ENCODE measurements at places on chromosomes 11 and 22. TPM values are rescaled to one million over a fixed set of nuclear protein-coding genes. Genes with fewer than 3 reads are reported as not detected.

GRCh38 chr11:100774859-100775258 lies 87.8 kb downstream of the ARHGAP42 start:
- no peak for DNase-seq

DNA sequence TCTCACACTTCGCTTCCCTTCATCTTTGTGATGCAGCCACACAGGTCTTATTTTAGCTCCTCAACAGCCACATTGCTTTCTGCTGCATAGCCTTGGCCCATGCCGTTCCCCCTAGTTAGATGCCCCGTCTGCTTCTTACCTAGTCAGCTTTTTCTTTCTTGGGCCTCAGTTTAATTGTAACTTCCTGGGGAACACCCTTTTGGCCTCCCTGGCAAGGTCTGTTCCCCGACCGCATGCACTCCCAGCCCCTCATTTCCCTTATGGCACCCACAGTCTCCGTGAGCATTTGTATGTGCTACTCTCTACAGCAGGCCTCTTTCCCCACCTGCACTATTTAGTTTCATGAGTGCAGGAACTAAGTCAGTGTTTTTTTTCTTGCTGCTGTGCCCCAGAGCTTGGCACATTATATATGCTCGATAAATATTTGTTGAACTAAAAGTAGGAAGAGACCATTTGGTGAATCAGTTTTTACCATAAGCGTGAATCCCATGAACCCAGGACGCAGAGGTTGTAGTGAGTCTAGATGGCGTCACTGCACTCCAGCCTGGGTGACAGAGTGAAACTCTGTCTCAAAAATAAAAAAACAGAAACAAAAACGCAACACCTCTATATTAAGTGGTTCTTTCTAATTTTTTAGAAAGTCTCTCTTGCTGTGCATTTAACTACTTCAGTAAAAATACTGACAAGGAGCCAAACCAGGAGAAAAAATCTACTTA lies 38.5 kb downstream of the TNRC6B start:
- DNase-seq: no peak

GRCh38 chr11:98104249-98104648 lies 916.5 kb upstream of the CNTN5 start:
- DNase-seq: no peak

GRCh38 chr11:46326813-46327416 lies 20.3 kb upstream of the DGKZ start:
- no peak for DNase-seq

DNA sequence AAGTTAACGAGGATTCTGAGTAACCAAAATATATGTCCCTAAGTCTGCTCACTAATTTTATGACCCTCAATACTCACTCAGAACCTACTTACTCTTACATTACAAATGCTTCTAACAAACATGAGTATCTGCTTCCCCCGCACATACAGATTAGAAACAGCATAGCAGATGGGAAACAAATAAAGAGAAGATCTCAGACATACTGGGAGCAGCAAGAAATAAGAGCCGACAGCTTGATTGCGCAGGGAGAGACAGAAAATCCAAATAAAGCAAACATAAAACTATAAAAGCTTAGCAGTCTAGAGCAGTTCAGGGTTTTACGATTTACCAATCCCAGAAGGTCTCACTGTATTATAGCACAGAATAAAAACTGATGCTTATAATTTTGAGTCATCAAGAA lies 89.1 kb upstream of the DBX1 start:
- DNase-seq: no peak

GRCh38 chr22:24504540-24504939 lies 9.4 kb downstream of the UPB1 start:
- DNase-seq: no peak

- DNase-seq: no peak
These were observed 10.5 kb downstream of the ROBO4 start for GRCh38 chr11:124886978-124887666.

- DNase-seq: no peak
These were observed 1.0 kb upstream of the GLB1L2 start for GRCh38 chr11:134330611-134331353.

- DNase-seq: no peak
These were observed 44.4 kb downstream of the EHF start for GRCh38 chr11:34665077-34665835.

GRCh38 chr11:34513682-34514449 lies at the start of gene ELF5:
Gene ELF5, minus strand, starts transcription at chr11:34513794. Its CDS starts 8,045 bp downstream, at chr11:34505749.
- DNase-seq: peak; percentile 14

- DNase-seq: no peak
These were observed 4.9 kb downstream of the TSKU start for GRCh38 chr11:76787911-76788596.

GRCh38 chr11:71940561-71941219 lies 11.8 kb downstream of the RNF121 start:
- DNase-seq: no peak

DNA sequence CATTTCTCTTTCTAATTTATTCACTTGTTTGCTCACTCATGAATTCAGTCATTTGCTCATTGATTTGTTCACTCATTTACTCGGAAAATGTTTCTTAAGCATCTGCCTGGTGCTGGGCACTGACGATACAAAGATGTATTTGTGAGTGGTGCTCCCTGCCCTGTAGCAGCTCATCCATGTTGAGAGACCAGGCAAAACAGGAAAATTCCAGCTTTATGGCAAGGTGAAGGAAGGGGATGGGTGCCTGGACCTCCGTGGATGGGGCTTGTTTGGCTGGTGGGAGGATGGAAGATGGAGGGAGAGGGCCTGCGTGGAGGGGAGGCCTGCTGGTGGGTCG lies 53.1 kb downstream of the TBC1D22A start:
- DNase-seq: no peak

GRCh38 chr22:30015846-30016245 lies 64.4 kb upstream of the HORMAD2 start:
- no peak for DNase-seq

GRCh38 chr11:61529537-61530225 lies 21.1 kb downstream of the LRRC10B start:
- no peak for DNase-seq

DNA sequence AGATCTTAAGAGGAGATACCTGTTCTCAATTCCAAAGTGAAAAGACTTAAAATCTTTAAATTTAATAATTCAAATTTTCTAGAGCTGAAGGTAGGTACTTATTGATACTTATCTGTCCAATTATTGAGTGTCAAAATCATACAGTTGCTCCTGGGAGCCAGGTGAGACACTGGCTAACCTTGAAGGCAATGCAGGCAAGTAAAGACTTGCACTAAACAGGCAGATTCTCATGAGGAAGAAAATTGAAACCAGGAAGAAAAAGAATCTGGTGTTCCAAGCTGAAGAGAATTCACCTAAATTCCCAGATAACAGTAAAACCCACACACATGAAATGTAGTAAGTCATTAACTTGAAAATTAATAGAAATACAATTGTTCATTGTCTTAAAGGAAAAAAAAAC lies 30.3 kb downstream of the VSIG10L2 start:
- DNase-seq: no peak

GRCh38 chr11:112961751-112962578 lies 745 bp downstream of the NCAM1 start:
- peak; percentile 22 for DNase-seq

DNA sequence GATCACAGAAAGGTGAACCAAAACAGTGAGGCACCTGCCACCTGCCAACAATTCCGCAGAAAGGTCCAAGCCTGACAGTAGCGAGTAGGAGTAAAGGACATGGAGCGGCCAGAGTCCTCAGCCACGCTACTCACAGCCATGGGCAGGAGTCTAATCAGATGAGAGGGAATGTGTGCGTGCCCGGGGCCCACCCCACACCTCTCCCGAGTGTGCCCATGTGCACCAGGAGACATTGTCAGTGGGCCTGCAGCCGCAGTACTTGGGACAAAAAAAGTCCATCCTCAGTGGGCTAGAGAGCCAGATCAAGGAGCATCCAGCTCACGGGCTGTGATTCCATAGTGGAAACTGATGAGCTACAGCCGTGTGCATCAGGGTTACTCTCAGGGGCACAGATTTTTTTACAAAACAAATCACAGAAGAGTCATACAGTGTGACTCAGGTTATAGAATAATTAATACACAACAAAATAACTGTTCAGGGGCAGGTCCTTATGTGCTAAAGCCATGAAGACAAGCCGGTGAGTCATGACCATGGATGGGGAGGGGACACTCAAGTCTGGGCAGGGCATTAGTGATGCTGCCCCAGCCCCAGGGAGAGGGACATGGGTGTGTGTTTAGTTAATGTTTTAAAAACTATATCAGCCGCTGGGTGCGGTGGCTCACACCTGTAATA lies 12.0 kb downstream of the SART1 start:
- DNase-seq: no peak

- no peak for DNase-seq
These were observed 59.1 kb upstream of the PRDM11 start for GRCh38 chr11:45087086-45087899.

DNA sequence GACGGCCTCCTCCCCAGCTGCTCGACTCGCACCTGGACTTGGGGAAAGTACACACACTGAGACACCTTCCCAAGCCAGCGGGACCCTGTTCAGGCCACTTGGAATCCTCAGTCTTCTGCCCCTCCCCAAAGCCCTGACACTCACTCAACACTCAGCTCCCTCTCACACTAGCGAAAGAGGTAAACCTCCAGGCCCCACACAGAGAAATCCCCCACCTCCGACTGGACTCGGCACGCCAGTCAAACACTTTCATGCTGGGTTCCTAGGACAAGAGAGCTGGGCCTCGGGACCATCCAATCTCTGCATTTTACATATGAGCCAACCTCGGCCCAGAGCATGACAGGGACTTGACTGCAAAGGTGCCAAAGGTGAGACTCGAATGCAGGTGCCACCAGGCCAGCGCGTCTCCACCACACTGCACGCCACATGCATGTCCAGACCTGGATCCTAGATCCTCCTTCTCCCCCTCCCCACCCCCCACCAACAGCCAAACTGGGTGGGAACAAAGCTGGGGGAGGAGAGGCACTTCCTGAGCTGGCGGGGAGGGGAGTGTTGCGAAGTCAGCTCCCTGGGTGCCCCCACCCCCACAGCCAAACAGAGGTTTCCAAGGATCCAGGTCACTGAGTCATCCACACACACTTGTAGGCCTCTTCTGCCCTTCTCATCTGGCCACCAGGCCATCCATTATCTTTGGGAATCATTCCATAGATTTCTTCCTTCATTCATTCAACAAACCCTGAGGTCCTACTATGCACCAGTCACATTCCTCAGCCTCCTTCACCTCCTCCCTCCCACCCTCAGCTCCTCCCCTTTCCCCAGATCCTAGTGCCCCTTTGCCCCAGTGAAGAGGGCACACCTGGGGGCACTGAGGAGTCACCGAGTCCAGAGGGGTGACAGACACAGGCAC lies 10.7 kb upstream of the CD5 start:
- DNase-seq: no peak

DNA sequence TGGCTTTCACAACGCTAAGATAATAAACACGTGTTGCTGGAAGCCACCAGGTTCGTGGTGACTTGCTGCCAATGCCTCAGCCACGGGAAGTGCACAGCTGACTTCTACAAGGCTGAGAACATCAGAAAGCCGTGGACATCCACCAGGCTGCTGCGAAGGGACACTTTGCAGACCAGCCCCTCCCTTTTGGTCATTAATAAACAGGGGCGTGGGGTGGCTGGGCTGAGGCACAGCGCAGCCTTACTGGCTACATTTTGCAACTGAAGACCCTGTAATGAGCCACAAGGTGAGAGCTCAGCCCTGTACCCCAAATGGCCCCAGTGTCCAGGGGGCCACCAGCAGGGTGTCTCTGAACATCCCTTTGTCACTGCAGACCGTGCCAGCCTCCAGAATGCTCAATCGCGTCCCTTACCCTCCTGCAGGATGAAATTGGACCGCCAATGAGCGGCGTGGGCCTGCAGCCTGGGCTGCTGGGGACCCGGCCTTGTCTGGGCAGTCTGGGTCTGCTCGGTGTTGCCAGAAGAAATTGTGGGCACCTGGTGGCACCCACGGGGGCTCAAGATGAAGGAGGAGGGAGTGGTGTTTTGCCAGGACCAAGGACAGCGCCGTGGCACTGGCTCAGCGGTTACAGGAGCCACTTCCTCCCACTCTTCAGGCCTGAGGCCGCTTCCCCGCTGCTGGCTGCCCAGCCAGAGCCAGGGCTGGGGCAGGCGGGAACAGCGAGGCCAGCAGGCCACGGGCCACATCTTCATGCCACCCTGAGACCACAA lies 181.9 kb downstream of the CTTN start:
- DNase-seq: no peak

GRCh38 chr22:36586271-36586670 lies 57.3 kb upstream of the EIF3D start:
- no peak for DNase-seq

GRCh38 chr11:68025047-68025446 lies 5.4 kb upstream of the NDUFS8 start:
- DNase-seq: no peak

- no peak for DNase-seq
These were observed 41.6 kb upstream of the CBX7 start for GRCh38 chr22:39194098-39194497.

DNA sequence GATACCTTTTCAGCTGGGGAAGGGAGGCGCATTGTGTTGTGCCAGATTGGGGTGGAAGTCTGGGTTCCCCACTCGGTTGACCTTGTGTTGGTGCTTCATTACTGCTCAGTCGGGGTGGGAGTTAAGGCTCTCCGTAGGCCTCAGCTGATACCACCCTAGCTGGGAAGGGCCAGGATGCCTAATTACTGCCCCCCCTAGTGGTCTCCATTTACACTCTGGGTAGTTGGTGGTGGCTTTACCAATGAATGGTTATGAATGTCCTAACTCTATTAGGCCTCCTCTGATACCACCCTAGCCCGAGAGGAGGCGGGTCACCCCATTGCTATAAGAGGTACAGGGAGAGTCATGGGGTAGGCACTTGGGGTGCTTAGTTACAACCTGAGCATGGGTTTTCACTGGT lies 27.5 kb upstream of the HIKESHI start:
- DNase-seq: no peak

DNA sequence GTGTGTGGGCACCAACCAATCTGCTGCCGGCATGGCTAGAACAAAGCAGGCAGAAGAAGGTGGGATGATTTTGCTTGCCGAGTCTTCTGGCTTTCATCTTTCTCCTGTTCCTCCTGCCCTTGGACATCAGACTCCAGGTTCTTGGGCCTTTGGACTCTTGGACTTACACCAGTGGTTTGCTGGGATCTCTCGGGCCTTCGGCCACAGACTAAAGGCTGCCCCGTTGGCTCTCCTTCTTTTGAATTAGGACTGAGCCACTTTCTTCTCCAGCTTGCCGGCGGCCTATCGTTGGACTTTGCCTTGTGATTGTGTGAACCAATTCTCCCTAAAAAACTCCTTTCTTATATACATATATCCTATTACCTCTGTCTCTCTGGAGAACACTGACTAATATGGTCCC lies 128.1 kb upstream of the TEAD1 start:
- no peak for DNase-seq

The ESAM gene
- total RNA-seq: 1.4 TPM

The GGTLC3 gene
- 0.55 TPM for total RNA-seq

The SULT4A1 gene
- total RNA-seq: 7.0 TPM

The SCN3B gene
- 5.1 TPM for total RNA-seq

The TMEM121B gene
- total RNA-seq: 4.7 TPM

The SYT12 gene
- 0.20 TPM for total RNA-seq

The CACNA1I gene
- 0.41 TPM for total RNA-seq

The MYEOV gene
- total RNA-seq: not detected

The HTR3B gene
- not detected for total RNA-seq

The OR10S1 gene
- total RNA-seq: not detected

The FAM227A gene
- 18.6 TPM for total RNA-seq

The MICALL1 gene
- total RNA-seq: 43.2 TPM

The TRIM29 gene
- 0.33 TPM for total RNA-seq

The RAG2 gene
- total RNA-seq: not detected
